ENCODE measurements at places on chromosomes 5 and 9. TPM values are rescaled to one million over a fixed set of nuclear protein-coding genes. Genes with fewer than 3 reads are reported as not detected.

- DNase-seq: no peak
These were observed 34.1 kb downstream of the CRHBP start for GRCh38 chr5:76986825-76987526.

DNA sequence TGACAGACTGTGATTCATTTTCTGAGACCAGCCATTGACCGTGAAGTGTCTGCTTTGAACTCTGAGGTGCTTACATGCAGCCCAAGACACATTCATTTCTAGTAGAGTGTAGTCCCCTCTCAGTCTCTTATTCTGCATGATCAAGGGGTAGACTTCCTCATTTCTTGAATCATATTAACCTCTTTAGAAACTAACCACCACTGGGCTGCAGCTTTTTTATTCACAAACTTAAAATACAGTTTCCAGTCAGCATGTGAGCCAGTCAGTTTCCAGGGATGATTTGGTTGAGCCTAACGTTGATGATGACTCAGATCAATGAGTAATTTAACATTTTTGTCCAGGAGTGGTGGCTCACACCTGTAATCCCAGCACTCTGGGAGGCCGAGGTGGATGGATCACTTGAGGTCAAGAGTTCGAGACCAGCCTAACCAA lies 59.2 kb downstream of the OTULIN start:
- no peak for DNase-seq

GRCh38 chr5:129664336-129664937 lies 83.5 kb upstream of the MINAR2 start:
- DNase-seq: no peak

DNA sequence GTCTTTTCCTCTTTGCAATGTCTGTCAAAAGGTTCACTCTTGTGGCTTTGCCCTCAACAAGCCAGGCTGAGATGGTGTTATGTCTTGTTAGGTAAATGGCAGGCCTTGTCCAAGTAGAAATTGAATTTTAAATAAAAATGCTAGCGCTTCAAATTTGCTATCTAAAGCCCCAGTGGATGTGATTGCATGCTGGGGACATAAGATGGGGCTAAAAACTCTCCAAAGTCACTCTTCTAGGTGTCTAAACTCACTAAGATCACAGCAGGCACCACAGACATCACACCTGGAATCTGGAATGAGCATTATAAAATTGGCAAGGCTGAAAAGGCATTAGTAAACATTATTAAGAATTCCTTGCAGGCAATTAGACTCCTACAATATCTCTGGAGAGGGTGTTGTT lies 262.7 kb upstream of the CLINT1 start:
- DNase-seq: no peak

GRCh38 chr5:126967808-126968466 lies 62.4 kb downstream of the MARCHF3 start:
- no peak for DNase-seq

- no peak for DNase-seq
These were observed 43.3 kb downstream of the GOLPH3 start for GRCh38 chr5:32130865-32131264.

- DNase-seq: no peak
These were observed 205.4 kb downstream of the SNX18 start for GRCh38 chr5:54722846-54723433.

DNA sequence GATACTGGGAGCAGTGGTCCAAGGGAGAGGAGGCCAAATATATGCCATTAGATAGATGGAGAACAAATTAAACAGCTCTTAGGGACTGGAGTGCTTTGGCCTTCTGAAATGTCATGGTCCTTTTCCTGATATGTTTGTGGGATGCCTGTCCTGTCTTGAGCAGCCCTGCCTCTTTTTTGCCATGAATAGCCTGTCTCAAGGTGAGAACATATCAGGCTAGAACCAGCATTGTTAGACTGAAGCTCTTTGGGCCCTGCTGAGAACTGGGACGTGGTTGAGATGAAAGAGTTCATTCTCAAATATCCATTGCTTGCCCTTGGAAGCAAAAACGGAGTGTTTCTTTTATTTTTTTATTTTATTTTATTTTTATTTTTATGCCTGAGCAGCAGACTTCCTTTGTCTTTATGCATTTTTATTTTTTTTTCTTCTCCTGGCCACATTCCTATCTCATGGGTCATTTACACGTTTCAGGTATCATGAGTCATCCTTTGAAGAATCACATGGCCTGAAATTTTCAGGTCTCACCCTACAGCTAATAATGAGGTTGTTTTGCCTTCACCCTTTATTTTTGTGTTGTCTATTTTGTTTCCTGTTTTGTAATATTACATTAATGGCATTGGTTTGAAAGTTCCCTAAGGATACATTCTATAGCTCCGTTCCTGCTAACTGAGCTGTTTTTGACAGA lies 371.4 kb downstream of the PSAT1 start:
- no peak for DNase-seq

DNA sequence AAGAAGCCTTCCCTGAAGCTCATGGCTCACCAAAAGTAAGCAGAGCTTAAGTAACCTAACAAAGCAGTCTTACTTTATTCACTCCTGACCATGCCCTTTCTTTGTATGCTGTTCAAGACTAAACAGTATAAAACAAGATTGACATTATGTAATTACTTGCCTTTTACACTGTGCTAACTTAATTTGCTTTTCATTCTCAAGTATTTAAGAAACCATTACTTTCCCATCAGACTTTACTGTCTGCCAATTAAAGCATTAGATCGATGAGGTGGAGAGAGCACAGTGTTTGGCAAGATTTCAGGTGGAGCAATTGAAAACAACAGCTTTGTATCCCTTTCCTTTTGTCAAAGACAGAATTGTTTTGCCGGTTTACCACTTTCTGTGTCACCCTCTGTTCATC lies 98.2 kb downstream of the RORB start:
- DNase-seq: no peak

Gene ITK
- 0.78 TPM for total RNA-seq

Gene NME5
- total RNA-seq: 0.49 TPM

Gene LHX3
- total RNA-seq: not detected
